ENCODE measurements at places on chromosomes 3 and 15. TPM values are rescaled to one million over a fixed set of nuclear protein-coding genes. Genes with fewer than 3 reads are reported as not detected.

- no peak for DNase-seq
These were observed 286.2 kb upstream of the GPR149 start for GRCh38 chr3:154716170-154716569.

- no peak for DNase-seq
These were observed 24.6 kb downstream of the CA12 start for GRCh38 chr15:63357061-63357460.

GRCh38 chr3:27713078-27713423 is 9.1 kb downstream of the EOMES start:
- DNase-seq: no peak

GRCh38 chr3:42005401-42005800 is 43.5 kb upstream of the ULK4 start:
- DNase-seq: no peak

DNA sequence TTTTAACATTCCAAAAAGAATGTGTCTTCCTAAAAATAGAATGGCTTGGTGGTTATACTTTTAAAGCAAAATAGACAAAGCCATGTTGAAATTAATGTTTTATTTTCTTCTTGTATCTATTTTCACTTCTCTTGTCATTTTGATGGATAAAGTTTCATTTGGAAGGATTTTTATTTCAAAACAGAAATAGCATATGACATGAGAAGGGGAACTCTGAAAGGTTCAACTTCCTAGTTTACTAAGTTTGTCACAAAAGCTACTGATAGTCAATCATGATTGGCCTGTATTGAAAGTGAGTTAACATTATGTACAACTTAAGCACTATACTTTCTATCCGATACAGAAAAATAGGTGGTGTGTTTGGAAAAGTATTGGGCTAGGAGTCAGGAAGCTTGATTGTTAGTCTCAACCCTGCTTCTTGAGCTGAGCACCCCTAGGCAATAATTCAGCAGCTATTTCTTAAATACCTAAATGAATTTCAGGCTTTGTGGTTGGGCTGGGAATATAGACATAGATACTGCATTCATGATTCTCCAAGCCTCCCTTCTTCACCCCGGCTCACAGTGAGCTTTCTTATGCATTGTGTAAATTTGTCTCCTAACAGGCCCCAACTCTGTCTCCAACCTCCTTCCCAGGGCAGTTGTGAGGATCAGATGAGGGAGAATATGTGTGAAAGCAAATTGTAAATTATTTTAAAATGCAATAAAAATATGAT is 46.9 kb upstream of the CSPG4 start:
- no peak for DNase-seq

DNA sequence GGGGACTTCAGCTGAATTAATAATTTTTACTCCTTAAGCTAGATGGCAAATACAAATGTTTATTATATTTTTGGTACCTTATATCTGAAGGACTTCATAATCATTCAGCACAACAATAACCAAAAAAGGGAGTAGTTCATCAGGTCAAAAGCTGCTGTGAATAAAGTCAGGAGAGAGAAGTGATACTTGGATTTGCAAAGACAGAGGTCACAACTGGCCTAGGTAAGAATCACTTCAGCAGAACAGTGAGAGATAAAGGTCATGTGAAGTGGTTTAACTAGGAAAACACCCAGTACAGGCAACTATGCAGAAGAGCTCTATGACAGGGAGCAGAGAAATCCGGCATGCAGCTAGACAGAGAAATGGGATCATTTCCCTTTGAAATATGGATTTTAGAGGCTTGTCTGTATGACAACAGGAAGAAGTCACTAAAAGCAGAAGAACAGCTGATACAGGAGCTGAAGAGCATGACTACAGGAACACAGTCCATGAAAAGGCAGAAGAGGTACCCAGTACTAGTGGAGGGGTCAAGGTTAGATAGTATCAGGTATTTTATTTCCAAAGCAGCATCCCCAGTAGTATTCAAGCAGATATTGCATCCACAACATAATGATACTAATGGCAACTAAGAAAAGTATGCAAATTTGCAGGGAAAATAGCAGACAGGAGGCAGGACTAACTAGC is 25.7 kb downstream of the ZMAT3 start:
- DNase-seq: no peak

DNA sequence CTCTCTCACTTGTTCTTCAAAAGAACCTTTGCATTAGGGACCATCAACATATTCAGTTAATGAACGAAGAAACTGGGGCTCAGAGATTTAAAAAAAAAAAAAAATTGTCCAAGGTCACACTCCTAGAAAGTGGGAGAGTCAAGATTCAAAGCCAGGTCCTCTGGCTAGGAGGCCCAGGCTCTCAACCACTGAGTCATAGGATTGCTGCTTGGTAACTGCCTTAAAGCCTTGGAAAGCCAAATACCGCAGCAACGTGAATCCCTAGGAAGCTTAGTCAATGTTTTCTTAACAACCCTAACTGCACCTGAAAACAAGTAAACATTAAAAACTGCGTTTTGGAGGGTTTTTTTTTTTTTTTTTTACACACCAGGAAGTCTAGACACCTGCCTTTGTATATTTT is 156.8 kb downstream of the WNT5A start:
- no peak for DNase-seq

DNA sequence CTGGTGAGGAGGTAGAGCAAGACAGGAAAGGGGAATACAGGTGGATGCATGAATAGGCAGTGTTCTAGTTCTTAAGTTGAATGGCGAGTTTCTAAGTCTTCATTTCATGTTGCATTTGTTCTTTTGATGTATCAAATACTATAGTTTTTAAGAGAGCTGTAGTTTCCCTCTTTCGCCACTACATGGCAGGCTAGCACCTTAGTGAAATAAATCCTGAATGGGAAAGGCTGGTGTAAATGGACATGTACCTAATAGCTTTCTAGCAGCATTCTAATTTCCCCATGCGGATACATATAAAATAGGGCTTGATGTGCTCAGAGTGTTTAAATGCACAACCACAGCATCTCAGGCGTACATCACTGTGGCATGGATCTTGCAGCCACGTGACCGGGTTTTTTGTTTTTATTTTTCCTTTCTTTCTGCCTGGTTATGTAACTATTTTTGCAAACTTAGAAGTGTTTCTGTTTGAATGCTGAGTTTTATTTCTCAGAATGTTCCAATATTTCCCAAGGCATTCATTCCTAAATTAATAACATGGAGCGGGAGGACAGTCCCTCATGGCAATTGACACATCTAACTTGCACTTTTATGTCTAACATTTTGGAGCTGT is 23.5 kb upstream of the CLN6 start:
- no peak for DNase-seq

DNA sequence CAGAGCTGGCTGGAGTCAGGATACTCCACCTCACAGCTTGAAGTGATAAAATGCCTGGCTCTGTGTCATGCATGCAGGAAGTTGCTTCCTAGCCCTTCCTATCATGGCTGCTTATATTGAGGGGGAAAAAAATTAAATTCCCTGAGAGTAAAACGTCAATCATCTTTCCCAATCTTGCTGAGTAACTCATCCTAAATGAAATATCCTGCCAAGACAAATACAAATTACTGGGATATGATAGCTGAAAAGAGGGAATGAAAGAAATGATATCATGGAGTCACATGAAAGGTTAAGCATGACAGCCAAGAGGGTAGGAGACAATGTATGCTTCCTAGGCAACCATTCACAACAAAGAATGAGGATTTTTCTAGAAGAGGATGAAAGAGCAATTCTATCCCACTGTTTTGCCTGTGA is 110.6 kb downstream of the ABI3BP start:
- DNase-seq: peak; percentile 26

GRCh38 chr3:99625643-99626416 is 12.6 kb upstream of the COL8A1 start:
- DNase-seq: no peak

- peak; percentile 74 for DNase-seq
These were observed 626 bp upstream of the PTPRG start for GRCh38 chr3:61560517-61561373.

GRCh38 chr3:185630182-185630622 is 44.1 kb downstream of the SENP2 start:
- DNase-seq: no peak

DNA sequence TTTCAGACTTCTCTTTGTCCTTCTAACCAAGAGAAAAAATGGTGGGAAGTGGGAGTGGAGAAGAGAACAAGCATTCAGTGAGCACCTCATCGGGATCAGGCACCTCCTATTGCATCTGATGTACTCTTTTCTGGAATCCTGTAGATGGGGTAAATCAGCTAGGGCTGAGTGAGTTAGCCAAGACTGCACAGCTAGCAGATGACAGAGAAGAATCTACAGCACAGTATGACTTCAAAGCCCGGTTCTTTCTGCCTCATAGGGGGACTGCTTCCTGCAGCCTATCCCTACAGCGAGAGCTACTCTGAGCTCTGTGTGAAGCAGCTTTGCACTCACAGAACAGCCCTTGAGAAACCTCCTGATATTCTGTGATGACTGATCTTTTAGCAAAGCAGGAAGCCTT is 275.2 kb upstream of the MEIS2 start:
- DNase-seq: no peak

GRCh38 chr15:49131403-49131802 is 24.0 kb downstream of the COPS2 start:
- no peak for DNase-seq

DNA sequence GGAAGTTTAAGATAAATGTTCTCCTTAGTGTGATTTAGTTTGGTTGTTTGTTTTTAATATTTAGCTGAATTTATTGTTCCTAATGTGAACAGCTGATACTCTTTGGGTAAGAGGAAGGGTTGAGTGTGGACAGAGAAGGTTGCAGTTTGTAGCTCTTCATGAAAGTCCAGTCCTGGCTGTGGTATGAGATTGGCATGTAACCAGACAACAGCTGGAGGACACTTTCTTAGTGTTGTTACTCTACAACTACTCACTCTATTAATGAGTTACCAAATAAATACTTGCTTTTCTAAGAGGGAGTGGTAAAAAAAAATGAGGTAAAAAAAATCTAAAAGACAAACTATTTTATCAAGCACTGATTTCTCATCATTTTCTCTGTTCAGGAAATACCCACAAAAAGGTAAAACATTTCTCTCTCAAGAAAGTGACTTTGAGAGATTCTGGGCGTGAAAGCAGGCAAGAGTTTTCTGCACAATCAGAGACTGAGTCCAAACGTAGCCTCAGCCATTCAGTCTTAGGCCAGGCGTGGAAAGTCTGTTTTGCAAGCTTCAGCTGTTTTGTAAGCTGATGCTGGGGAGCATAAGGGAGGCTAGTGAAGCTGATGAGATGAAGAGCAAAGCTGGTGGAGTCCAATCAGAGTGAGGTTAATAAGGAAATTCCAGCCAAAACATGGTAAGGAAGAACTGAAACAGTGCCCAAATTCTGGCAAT is 138.5 kb upstream of the ARPP21 start:
- no peak for DNase-seq

DNA sequence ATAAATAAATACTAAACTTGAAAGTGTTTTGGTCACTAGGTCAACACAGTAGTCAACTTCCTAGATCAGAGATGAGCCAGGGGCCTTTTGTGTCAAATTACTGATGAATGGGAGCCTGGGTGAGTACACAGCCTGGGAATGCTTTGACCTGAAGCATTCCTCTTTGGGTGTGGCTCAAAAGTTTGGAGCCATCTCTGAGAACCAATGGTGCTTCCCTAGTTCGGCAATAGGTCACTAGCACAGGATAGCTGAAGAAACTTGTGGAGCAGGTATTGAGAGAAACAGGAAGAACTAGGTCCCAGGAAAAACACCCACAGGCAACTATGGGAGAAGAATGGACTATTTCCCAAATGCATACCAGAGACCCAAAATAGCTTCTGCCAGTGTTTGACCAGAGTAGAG is 56.6 kb upstream of the PLXND1 start:
- no peak for DNase-seq

DNA sequence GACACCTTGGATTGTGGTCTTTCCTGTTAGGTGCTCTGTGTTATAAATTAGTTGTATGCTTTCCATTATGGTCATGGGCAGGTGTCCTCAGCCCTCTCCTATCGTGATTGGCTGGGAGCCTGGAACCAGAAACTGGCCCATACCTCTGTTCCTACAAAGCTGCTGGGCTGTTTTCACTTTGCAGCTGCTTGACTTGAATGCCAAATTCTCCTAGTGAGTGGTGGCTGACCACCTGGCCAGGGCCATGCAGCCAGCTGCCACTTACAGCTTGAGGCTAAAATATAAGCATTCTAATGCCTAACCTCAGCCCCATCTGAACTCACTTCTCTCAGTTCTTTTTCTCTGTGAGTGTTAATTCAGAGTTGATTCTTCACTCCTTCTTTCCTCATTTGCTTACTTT is 239.3 kb upstream of the GBE1 start:
- no peak for DNase-seq

DNA sequence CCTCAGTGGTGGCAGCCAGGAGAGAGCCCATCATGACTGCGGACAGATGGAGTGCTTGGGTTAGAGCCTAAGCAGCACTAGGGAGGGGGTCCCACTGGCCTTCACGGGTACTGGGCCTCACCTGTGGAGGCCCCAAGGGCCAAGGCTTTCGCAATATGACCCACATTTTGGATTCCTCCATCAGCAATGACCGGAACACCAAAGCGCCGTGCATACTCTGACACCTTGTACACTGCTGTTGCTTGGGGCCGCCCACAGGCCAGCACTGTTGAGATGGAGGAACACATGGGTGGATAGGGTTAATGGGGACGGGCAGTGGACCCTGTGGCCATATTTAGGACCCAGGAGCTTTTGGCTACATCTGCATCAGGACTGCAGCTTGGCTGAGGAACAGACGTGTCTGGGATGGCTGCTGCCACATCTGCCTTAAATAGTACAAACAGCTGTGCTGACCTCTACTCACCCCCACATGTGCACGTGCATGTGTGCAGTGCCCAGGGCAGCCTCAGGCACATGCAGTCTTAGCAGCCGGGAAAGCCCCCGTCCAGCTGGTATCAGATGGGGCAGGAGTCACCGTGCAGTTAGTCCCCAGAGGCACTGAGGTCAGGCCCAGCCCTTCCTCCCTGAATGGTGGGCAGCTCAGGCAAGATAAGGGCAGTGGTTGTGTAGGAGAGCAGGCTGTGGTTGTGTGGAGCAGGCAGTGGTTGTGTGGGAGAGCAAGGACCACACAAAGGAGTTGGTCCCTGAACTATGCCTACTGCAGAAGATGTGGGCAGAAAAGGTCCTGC is 3.3 kb downstream of the NDUFAF3 start:
- DNase-seq: no peak

GRCh38 chr15:50145451-50145872 is 26.4 kb upstream of the ATP8B4 start:
- DNase-seq: no peak

GRCh38 chr15:97592778-97593177 is 367.7 kb upstream of the ARRDC4 start:
- DNase-seq: no peak

SI gene
- not detected for total RNA-seq

FAM81A gene
- total RNA-seq: 2.2 TPM

CPN2 gene
- not detected for total RNA-seq

ACAP2 gene
- 52.9 TPM for total RNA-seq

GPR156 gene
- total RNA-seq: 0.34 TPM

PDZRN3 gene
- total RNA-seq: 12.9 TPM

LINGO1 gene
- total RNA-seq: 0.42 TPM

CAPN3 gene
- total RNA-seq: 20.3 TPM

SLC30A4 gene
- 7.4 TPM for total RNA-seq

GPR160 gene
- 1.5 TPM for total RNA-seq

TPRG1 gene
- 18.9 TPM for total RNA-seq

AP3B2 gene
- total RNA-seq: 6.2 TPM

SLC9A9 gene
- 28.8 TPM for total RNA-seq

HDC gene
- 1.5 TPM for total RNA-seq

CIB1 gene
- 32.2 TPM for total RNA-seq

GOLGA6B gene
- 0.15 TPM for total RNA-seq
